ENCODE measurements at places on chromosomes 12 and 14.

- no peak for DNase-seq
Observed at GRCh38 chr12:87848248-87848868, 180.8 kb downstream of the C12orf50 start.

DNA sequence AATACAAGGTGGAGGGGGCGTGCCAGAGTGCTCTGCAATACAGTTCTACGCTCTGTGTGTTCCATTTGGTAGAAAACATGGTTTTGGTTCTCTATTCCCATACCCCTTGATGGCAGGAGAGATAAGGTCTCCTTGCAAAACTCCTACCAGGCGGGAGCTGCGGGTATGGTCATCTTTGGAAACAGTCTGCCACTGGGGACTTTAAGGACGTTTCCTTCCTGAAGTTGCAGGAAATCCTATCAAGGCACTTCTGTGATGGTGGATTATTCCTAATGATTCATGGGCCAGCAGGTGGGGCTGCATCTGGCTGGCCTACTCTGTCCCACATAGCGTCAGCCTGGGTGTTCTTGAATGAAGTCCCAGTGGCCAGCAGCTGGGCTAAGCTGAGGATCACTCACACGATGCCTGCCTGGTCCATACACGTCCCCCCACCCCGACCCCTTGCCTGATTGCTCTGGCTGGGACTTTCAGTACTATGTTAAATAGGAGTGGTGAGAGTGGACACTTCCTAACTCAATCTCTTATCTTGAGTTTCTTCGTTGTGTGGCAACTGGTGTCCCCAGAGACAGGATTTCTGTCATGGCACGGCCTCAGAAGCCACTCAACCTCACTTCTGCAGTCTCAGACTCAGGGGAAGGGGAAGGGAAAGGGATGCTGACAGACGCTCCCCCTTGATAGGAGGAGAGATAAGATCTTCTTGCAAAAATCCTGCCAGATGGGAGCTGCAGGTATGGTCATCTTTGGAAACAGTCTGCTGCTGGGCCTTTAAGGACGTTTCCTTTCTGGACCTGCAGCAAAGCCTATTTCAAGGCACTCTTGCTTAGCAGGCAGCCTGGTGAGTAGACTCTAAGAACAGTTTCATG lies 61.0 kb upstream of the FKBP4 start:
- DNase-seq: no peak

- no peak for DNase-seq
Observed at GRCh38 chr12:45017916-45018315, 33.0 kb downstream of the DBX2 start.

GRCh38 chr14:65016471-65016870 lies 29.8 kb downstream of the FNTB start:
- no peak for DNase-seq

DNA sequence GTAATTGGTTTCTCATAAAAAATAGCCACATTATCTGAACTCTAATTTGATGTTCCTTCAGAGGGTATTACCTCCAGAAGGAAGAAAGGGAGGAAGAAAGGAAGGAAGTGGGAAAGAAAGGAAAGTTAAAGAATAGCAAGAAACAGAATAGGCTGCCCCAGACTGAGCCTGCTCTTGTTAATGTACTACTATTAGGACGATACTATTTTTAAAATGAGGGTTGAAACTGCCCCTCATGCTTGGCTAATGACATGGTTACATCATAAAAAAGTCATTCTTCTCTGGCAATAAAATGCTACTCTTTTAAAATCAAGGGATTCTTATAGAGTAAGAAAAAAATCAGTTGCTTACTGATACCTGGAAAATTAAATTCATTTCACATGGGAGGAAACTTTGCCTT lies 253.0 kb downstream of the KTN1 start:
- no peak for DNase-seq

DNA sequence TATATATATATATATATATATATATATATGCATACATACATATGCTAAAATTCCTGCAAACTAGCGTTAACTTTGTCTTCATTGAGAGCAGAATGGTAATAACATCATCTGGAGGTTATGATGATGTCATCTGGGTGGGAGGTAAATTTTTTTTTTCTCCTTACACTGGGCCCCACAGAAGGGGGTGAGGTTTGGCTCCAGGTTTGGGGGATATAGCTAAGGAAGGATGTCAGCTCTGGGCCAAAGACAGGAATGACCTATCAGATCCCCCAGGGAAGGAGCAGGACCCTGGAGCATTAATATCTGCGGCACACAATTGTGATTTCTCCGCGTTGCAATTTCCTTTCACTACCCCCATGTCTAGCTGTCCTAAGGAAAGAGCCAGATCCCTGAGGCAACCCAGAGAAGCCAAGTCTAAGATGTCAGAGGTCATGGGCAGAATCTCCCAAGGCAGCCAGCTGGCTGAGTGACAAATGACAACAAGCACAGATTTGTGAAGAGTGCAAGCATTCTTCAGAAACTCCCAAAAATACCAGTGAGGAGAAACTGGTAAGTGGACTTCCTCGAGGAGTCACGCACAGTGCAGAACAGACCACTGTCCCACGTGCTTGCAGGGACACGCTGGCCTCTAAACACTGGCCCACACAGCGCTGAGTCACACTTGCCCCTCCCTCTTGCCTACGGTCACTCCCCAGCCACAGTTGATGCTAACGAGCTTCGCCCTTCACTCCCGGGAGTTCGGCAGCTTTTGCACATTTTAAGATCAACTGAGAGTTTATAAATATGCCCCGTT lies 9.9 kb downstream of the UBC start:
- DNase-seq: no peak

DNA sequence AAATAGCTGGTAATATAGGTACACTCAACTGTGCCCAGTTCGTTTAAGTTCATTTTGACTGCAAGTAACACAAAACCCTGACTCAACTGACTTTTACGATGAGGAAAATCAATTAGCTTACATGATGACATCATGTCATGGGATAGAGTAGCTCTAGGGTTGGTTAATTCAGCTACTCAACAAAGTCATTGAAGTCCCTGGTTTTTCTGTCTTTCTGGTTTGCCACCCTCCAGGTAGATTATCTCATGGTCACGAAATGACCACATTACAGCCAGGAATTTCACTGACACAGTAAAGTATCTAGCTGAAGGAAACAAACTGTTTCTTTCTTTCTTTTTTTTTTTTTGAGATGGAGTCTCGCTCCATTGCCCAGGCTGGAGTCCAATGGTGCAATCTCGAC lies 68.5 kb upstream of the FUT8 start:
- no peak for DNase-seq

- DNase-seq: no peak
Observed at GRCh38 chr12:52633383-52633782, 15.0 kb upstream of the KRT73 start.

- no peak for DNase-seq
Observed at GRCh38 chr14:68955164-68955850, 23.8 kb downstream of the ACTN1 start.

- DNase-seq: no peak
Observed at GRCh38 chr14:55126034-55126433, 3.0 kb upstream of the LGALS3 start.

- DNase-seq: no peak
Observed at GRCh38 chr12:120258323-120258896, 7.1 kb downstream of the PXN start.

DNA sequence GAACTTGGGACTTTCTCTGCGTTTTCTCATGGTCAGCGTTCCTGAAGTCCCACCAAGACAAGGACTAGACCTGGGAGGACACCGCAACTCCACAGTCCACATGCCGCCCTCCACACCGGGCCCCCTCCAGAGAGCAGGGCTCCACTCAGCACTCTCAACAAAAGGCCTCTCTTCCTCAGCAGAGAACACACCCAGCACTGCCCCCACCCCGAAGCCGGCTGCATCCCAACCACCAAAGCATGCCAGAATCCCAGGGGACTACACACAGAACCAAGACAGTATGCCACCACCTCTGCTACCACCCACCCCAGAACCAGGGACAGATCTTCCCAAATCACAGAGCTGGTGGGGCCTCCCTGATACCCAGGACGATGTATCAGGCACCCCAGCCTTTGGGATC lies 88.3 kb downstream of the BCL11B start:
- DNase-seq: no peak

GRCh38 chr14:61478971-61479473 lies 157.6 kb downstream of the PRKCH start:
- DNase-seq: peak; percentile 42

- no peak for DNase-seq
Observed at GRCh38 chr12:53594897-53595615, 31.1 kb downstream of the ATF7 start.

DNA sequence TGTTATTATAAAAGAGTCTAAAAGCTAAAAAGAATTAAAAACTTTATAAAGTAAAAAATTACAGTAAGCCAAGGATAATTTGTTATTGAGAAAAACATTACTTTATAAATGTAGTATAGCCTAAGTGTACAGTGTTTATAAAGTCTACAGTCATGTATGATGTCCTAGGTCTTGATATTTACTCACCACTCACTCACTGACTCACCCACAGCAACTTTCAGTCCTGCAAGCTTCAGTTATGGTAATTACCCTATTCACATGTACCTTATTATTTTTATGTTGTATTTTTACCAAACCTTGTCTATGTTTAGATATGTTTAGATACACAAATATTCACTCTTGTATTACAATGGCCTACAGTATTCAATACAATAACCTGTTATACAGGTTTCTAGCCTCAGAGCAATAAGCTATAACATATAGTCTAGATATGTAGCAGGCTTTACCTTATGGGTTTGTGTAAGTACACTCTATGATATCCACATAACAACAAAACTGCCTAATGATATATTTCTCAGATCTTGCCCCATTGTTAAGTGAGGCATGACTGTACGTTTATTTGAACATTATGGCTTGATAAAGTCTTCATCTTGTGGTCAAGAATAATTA lies 113.7 kb upstream of the KITLG start:
- DNase-seq: no peak
